ENCODE measurements at places on chromosomes 2 and 18.

DNA sequence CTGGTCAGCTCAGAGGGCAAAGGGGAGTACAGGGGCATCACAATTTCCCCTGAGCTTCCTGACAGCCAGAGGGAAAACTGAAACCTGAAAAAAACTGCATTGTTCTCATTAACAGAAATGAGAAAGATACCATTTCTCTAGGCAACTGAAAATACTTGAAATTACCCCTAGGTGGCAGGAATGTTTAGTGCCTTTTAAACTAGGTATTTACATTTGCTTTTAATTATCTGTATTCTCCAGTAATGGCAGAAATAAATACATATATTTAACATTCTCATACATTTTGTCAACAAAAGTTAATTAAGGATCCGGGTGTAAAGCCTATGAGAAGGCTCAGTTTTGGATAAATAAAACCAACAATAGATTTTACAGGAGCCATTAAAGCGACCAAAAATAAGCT is 34.5 kb downstream of the RPL31 start:
- no peak for DNase-seq

GRCh38 chr2:191166111-191166755 is 15.4 kb upstream of the STAT4 start:
- no peak for DNase-seq

DNA sequence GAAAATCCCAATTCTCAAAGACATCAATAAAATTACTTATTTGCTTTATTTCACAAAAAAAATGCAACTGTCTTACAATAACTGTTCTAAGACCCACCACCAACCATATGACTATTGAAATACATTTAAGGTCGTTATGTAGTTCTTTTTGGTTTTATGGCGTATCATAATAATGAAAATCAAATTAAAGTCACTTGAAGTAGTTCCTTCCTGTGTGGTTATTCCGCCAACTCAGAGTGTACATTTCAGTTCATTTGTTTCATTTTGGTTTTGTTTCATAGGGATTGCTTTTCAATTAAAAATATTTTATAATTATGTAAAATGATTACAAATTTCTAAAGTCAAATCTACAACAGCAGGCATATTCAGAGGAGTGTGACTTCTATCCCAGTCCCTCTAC is 45.9 kb upstream of the AAK1 start:
- no peak for DNase-seq

GRCh38 chr2:148565272-148565894 is 79.2 kb upstream of the EPC2 start:
- no peak for DNase-seq

- no peak for DNase-seq
Observed at GRCh38 chr18:57747809-57748680, 55.1 kb downstream of the ATP8B1 start.

DNA sequence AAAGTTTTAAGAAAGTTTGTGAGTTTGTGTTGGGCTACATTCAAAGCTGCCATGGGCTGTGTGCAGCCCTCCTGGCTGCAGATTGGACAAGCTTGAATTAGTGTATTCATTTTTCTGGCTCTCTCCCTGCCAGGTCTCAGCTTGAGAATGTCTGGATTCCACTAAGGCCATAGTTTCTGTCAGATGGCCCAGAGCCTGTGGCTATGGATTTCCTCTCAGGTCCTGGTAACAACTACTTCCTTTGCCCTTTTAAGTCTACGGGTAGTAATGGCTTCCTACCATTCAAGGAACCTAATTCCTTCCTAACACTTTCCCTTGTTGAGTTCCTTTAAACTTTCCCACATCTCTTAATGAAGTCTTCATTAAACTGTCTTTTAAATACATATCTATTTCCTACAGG is 24.3 kb upstream of the PSMD14 start:
- DNase-seq: no peak

DNA sequence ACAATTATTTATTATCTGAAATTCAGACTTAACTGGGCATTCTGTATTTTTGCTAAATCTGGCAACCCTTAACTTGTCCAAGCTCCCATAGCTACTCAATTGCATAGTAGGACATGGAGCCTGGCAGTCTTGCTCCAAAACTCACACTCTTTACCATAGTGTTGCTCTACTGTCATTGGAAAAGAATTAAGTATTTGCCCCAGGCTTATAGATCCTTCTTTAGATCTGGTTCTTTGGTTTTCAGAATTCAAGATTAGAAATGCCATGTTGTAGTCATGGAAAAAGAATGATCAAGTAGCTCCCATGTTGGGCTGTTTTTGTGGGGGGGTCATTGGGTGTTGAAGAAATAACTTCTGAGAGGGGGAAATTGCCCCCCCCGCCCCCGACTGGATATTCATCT is 240.9 kb downstream of the WDPCP start:
- no peak for DNase-seq

DNA sequence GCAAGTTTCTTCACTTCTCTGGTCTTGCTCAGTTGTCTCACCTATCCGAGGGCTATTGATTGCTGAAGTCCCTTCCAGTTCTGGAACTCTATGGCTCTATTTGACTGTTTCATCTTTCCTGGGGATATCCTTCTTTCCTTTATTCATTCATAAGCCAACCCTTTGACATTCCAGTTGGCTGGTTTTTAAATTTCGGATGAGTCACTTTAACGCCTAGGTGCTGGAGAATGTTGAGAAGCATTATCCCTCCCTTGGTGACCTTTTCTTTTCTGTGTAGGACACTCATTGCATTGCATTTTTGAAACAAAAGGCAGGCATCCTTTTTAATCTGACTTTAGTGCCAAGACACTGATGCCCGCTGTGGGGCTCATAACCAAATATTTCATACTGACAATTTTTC is 307.1 kb downstream of the TSN start:
- no peak for DNase-seq

- DNase-seq: no peak
Observed at GRCh38 chr2:162127422-162127821, 24.6 kb downstream of the GCG start.

- DNase-seq: no peak
Observed at GRCh38 chr2:32825291-32825712, 121.5 kb upstream of the LTBP1 start.

- no peak for DNase-seq
Observed at GRCh38 chr18:72161691-72162090, 382.5 kb downstream of the CBLN2 start.

- DNase-seq: no peak
Observed at GRCh38 chr2:56505885-56506284, 322.1 kb downstream of the CCDC85A start.

DNA sequence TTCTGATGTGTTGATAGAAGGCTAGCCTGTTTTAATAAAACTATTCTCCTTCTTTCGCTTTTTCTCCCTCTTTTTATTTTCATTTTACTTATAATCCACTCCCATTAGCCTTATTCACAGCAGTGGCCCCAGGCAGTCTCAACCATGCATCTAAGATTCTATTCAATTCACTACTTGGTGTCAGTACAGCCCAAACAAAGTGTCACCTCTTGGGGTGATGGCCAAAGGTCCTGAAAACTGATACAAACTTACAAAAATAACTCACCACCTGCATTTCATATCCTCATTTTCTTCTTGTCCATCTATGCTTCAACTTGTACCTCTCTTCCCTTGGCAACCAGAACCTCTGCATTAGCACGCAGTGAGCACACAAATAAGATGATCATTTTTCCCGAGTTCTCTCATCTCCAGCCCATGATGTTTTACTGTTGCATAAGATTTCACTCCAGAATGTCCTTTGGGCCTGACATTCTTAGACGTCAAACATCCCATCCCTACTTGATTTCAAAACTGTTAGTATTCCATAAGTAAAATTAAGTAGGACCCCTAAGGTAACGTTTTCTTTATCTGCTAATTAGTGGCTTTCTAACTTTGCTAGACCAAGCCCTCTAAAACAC is 559.3 kb upstream of the TNP1 start:
- no peak for DNase-seq

- DNase-seq: no peak
Observed at GRCh38 chr2:60058781-60059180, 494.7 kb downstream of the BCL11A start.

DNA sequence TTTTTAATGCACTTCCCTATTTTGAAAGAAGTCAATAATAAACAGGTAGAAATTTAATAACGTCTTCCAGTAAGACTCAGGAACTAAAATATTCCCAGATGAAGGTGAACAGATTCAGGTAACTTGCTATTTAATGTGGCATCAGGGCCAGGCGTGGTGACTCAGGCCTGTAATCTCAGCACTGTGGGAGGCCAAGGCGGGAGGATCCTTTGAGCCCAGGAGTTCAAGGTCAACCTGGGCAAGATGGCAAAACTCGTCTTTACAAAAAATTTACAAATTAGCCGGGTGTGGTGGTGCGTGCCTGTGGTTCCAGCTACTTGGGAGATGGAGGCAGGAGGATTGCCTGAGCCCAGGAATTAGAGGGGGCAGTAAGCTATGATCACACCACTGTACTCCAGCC is 81.8 kb downstream of the NXPH2 start:
- no peak for DNase-seq

DNA sequence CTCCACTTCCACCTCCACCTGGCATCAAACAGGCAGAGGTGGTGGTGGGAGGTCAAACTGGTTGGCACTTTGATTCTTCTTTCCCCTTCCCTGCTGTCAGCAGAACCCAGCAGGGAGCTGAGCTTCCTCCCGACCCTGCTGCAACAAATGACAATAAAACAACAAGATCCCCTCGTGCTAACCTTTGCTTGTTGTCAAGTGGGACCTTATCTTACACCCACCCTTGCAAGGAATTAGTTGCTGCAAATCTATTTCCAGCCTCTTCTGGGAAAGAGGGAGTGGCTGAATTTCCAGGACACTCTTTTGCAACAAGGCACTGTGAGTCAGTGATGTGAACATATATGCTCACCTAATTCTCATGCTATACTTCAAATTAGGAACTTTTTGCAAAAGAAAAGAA is 655.1 kb downstream of the DSC3 start:
- no peak for DNase-seq

DNA sequence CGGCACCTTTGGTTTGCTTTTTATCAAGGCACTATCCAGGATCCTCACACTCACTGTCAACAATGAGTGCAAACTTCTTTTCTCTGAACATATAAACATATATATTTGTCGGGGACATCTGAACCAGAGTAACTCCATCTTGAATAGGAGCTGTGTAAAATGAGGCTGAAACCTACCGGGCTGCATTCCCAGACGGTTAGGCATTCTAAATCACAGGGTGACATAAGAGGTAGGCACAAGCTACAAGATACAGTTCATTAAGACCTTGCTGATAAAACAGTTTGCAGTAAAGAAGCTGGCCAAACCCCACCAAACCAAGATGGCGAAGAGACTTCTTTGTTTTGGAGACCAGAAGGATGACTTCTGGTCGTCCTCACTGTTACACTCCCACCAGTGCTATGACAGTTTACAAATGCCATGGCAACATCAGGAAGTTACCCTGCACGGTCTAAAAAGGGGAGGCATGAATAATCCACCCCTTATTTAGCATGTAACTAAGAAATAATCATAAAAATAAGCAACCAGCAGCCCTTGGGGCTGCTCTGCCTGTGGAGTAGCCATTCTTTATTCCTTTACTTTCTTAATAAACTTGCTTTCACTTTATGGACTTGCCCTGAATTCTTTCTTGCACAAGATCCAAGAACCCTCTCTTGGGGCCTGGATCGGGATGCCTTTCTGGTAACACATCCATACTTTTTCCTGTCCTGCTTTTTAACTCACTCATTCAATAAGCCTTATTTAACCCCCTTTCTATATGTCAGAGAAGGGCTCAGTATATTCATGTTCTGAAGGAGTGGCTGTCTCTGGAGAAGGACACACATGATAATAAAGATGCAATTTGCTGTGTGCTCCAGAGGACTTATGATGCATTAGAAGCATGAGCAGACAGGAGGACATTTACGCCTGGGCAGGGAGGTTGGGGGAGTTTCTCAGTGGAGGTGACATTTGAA is 65.4 kb downstream of the TACR1 start:
- DNase-seq: no peak

GRCh38 chr18:13614641-13615288 is 111.6 kb downstream of the FAM210A start:
- peak; percentile 79 for DNase-seq

GRCh38 chr2:67936969-67937368 is 125.8 kb downstream of the C1D start:
- no peak for DNase-seq

- DNase-seq: no peak
Observed at GRCh38 chr2:45909677-45910191, 258.3 kb downstream of the PRKCE start.

- DNase-seq: no peak
Observed at GRCh38 chr2:31067259-31067658, 71.0 kb downstream of the GALNT14 start.

GRCh38 chr2:43441195-43441594 is 154.6 kb downstream of the THADA start:
- DNase-seq: no peak

DNA sequence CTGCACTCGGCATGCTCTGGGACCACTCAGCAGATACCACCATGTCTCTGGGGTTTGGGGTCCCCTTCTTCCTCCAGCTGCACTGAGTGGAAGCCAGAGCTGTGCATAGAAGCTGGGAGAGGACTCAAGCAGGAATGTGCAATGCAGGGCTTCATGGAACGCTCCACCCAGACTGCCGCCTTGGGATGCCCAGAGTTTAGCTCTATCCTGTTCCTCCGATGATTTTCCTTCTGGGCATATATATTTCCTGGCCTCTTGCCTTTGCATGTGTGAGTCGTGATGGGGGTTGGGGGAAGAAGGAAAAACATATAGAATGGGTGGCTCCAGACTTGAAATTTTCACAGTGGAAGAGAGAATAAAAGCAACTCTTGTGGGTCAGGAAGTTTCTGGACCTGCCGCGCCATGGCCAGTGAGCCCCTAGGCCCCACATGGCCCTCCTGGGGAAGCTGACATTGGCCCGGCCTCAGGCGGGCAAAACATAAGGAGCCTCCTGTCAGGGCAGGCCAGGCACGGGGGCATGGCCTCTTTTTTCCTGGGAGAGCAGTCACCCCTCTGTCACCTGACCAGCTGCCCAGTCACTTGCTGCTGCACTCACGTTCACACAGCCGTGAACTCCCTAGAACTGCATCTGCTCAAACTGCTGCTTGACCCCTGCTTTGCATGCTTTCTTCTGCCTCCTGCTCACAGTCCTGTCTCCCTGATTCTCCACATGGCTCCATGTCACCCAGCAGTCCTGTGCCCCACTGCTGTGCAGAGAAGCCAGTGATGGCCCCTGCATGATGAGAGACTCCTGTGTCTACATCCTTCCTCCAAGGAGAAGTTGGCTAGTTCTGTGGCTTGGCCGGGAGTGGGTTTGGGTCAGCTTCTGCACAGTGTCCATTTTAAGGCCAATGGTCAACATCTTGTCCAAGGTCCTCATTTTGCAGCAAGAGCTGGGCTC is 197.8 kb downstream of the CTIF start:
- no peak for DNase-seq

GRCh38 chr2:170743530-170744239 is 26.5 kb upstream of the ERICH2 start:
- DNase-seq: no peak

DNA sequence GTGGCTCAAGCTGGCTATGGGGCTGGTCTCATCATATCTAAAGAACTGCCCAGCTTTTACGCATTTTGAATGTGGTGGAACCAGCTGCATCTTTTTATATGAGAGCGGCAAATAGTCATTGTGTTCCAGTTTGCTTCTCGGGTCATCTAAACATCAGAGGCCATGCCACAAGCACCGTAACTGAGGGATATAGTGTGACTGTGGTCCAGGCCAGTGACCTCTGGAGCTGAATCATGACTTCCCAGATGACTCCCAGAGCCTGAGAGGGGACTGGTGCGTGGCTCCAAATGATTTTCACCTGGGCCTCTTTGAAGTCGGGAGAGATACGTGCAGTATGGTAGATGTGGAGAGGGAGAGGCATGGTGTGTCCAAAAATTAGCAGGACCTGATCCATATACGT is 271.0 kb downstream of the NEDD4L start:
- no peak for DNase-seq

- no peak for DNase-seq
Observed at GRCh38 chr2:102061286-102061699, 69.5 kb downstream of the IL1R2 start.

- peak; percentile 46 for DNase-seq
Observed at GRCh38 chr2:240257940-240258580, 117.6 kb upstream of the OTOS start.

All from activated CD8-positive, alpha-beta memory T cell treated with anti-CD3 and anti-CD28 coated beads for 24 hours (primary cell).